ENCODE measurements at places on chromosomes 1 and 21.

DNA sequence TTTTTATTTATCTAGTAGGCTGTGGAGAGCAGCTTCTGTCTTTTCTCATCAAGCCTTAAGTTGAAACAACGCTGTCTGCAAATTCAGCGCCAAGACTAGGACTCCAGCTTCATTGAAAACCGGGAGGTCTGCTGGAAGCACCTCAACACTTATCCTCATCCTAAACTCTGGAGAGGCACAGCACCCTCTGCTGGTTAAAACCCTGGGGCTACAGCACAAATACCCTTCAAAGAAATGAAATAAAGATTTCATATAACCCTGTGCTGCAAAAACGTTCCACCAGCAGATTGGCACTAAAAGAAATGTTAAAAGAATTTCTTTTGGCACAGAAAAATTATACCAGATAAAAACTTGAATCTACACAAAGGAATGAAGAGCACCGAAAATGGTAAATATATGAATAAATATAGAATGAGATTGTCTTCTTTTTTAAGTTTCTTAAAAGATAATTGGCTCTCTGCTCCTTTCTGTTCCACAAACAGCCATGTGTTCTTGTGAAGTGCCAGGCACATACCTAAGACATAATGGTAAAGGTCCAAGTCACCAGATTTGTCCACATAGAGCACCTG lies 227.7 kb upstream of the SAMSN1 start:
- DNase-seq = no peak

DNA sequence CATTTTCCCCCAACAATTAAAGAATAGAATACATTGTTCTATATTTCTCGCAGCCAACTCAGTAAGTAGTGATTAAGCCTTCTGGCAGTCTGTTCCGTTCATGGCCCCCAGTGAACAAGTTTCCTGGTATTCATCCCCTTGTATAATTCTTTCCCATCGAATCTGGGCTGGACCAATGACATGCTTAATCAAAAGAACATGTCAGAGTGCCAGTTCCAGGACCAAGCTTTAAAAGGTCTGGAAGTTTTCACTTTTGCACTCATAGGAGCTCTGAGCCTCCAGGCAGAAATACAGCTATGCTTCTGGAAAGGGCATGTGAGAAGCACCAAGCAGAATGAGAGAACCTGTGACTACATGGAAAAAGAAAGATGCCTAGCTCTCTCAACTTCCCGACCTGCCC lies 22.5 kb upstream of the DPYD start:
- DNase-seq = no peak

GRCh38 chr1:180167721-180168467 lies 13.2 kb downstream of the QSOX1 start:
- DNase-seq = no peak

DNA sequence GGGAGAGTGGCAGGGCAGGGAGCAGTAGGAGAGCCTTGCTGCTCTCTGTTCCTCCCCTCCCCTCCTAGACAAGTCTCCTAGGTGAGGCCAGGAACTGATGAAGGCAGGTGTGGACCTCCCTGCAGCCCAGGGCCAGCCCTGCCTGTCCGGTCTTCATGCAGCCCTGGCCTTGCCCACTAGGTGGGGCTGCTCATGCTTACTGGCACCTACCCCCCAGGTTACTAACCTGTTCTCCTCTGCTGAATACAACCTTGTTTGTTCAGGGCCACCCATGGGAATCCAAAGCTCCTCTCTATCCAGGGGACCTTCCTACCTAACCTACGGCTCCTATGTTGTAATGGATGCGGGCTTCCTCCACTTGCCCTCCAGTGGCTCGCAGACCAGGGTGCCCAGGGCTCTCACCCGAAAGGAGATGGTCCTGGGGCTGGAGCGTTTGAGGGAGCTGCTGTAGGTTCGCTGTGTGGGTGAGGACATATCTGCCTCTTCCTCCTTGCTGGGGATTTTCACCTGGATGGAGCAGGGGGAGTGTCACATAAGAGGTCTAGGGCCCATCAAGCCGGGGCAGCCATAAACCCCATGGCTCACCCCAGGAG lies 7.9 kb upstream of the TNNT2 start:
- no peak for DNase-seq

DNA sequence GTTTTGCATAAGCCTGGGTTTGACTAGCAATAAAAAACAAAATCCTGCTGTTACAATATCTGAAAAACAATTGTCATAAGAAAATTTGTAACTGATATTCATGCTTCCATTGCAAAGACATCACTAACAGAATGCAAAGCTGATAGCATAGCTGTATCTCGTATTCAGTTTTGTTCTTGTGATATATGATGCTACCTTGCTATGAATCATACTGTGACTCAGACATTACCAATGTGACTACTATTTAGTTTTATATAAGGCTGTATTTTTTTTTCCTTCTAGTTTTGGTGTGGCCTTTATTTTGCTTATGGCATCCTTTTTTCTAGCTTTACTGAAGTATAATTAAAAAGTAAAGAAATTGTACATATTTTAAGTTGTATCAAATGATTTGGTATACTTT lies 1381.8 kb downstream of the MRPL39 start:
- no peak for DNase-seq

- DNase-seq = no peak
Observed at GRCh38 chr1:17149771-17150170, 30.5 kb upstream of the PADI2 start.

- DNase-seq = no peak
Observed at GRCh38 chr1:96968541-96968940, 247.0 kb downstream of the PTBP2 start.

DNA sequence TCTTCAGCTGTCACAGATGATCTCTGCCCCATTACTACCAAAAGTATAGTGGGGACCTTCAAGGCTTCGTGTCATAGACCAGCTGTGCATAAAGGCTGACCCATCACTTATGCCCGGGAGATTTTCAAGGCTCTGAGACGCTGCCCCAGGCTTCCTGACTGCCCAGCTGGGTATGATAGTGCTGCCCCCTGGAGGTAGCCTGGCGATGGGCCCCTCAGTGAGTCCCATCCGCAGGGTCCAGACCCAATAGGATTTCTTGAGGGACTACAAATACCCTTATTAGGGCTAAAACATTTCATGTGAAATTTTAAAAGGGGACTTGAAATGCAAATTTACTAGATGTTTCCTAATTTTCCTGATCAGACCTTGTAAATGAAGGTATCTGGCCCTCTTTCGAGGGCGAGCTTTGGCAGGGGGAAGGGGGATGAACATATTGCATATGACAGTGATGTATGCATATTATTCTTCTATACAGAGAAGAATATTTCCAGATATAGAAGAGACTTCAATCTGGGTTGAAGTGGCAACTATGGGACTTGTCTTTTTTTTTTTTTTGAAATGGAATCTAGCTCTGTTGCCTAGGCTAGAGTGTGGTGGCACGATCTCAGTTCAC lies 11.7 kb upstream of the FCMR start:
- DNase-seq = no peak

GRCh38 chr1:6111991-6112689 lies 66.5 kb downstream of the KCNAB2 start:
- DNase-seq = no peak

DNA sequence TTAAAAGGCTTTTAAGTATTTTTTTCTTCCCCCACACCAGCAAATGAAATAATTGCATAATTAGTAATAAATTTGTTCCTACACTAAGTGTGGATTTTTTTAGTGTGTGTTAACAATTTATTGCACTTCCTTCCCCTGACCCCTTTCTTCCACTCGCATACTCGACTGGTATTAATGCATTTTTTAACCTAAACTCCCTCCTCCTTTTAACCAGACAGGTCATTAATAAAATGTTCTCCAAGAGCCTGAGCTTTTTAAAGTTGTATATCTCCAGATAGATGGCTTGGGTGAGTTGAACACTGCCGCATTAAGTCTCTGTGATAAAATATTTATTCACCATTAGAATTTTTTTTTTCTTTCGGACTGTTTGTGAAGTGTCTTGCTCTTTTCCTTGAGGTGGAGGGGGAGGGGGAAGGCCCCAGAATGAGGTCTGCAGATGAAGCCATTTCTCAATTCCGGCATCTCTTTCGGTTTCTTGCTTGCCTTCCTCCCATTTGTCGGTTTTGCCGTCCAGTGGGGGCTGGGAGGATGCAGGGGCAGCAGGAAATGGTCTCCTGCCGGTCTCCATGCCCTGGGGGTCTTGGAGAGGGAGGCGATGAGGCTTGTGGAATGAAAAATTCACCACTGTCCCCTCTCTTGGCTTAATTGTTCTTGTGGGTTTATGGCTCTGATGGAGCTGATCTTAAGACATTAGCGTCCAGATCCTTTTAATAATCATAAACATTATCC lies 64.1 kb upstream of the ACTL8 start:
- DNase-seq = no peak

DNA sequence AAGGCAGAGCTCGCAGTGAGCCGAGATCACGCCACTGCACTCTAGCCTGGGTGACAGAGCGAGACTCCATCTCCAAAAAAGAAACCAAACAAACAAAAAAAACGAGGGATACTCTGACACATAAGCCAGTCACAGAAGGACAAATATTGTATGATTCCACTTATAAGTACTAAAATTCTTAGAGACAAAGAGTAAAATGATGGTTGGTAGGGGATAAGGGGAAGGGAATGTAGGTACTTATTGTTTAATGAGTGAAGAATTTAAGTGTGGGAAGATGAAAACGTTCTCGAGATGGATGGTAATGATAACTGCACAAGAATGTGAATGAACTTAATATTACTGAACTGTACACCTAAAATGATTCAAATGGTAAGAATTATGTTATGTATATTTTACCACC lies 66.7 kb upstream of the GUCA2A start:
- DNase-seq = no peak

Measured in GOT3 (cell line).